Activated CD8-positive, alpha-beta memory T cell treated with anti-CD3 and anti-CD28 coated beads, Interleukin-2, amount 50 U/mL, for 48 hours (primary cell): ENCODE measurements at places on chromosomes 4 and X.

GRCh38 chrX:13232484-13232883 is 87.4 kb downstream of the ATXN3L start:
- no peak for DNase-seq

DNA sequence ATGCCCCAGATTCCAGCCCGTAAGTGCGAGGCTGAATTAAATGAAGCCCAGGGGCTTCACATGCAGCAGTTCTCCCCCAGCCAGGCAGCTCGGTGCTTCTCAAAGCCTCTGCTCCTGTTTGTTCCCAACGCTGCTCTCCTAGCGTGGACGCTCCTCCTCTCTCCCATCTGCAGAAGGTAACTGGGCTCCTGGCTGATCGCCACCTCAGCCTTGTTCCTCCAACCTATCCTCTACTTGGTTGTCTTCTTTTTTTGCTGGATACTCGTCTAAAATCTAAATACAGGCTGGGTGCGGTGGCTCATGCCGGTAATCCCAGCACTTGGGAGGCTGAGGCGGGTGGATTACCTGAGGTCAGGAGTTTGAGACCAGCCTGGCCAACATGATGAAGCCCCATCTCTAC is 70.3 kb downstream of the NSUN7 start:
- no peak for DNase-seq

DNA sequence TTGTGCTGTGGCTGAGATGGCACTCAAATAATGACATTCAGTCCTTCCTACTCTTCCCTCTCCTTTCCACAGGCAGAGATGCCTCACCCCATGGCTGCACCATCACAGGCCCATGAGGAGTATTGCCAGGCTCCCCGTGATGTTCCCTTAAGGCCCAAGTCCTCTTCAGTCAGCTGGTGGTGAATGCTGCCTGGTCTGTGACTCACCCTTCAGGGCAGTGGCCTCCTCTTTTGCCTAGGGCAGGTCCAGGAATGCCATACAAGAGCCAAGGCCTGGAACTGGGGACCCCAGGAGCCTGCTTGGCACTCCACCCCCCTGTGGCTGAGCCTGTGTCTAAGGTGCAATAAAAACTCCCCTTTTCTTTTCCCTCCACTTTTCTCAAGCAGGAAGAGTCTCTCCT is 144.2 kb upstream of the GEMIN8 start:
- DNase-seq: no peak

GRCh38 chr4:143819029-143819428 is 86.3 kb downstream of the GYPE start:
- no peak for DNase-seq

DNA sequence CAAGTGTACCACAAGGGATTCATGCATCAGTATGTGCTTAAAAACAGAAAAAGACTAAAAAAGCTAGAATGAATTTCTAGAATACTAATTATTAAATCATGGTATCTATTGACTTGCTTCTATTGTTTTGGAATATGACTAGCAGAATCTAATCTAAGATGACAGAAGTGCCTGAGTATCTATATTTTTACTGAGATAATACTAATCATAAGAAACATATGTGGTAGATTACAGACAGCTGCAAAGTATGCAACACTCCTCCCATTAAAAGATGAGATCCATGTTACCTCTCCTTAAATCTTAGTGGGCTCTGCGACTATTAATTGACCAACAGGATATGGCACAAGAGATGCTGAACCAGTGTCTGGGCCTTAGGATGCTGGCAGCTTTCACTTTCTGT is 89.4 kb downstream of the COL25A1 start:
- no peak for DNase-seq

DNA sequence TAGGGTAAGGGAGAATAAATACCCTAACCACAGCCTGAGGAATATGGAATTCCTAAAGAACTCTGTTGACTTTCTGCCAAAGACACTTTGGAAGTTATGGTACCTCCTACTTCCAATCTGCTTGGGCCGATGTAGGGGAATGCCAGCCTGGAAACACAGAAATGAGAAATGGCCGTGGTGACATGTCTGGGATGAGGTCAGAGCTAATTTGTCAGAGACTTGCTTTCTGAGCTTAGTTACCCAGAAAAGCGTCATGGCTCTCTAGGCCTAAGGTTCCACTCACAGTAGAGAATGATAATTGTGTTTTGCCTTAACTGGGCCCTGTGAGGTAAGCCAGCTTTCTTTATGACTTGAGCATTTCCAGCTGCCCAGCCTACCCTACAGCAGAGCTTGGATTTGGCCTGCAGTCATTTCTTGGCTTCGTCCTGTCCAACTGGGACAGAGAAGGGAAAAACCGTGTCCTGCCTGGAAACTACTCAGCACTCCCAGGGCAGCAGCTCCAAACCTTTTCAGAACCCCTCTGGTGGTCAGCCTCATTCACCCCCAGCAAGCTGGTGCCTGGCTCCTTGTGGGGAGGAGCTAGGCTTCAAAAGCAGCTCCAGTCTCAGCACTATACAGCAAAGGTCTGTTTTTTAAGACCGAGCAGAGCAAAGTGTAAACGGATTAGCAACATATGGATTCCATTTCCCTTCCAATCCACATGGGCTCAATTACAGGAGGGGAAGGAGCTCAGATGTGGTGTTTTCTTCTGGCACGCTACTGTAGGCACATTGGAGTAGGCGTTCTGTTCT is 92.3 kb downstream of the RLIM start:
- no peak for DNase-seq

DNA sequence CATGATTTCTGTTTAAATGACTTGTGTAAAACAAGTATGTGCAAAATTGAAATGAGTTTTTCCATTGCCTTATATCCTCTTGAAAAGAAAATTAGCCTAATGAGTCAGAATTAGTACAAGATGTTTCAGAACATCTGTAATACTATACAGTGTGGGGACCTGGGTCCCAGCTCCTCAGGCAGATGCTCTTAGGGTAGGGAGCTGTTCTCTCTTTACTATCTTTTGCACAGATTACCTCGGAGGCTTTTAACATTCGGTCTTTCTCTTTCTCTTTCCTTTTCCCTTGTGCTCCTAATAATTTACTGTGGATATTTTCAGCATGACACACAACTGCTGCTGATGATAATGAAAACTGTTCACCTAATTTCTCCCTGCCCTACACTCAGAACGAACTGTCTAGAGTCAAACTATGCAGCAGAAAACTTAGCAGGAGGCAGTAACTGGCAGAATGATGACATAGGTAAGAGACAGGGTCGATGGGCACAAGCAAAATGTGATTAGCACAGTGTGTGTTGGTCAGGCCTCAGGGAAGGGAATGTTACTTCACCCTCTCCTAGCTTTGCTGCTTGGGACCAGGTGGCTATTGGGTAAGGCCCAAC is 455.3 kb downstream of the PDHA2 start:
- no peak for DNase-seq

- DNase-seq: no peak
These were observed 14.5 kb downstream of the EVC2 start for GRCh38 chr4:5693871-5694270.

DNA sequence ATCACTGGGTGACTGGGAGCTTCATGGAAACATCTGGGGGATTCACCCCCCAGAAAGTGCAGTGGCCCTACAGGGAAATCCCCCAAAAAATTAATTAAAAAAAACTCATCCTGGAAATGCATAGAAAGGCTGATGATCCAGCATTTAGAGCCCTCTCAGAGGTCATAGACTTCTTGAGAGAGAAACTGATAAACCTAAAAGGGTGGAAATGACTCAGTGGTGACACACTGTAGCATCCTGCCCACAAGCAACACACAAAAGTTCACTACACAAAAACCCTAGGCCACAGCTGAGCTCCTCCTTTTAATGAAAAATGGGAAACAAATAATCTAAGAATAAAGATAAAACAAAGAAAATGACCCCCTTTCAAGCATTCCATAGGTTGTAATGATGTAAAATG is 911.5 kb downstream of the GLUD2 start:
- DNase-seq: no peak

DNA sequence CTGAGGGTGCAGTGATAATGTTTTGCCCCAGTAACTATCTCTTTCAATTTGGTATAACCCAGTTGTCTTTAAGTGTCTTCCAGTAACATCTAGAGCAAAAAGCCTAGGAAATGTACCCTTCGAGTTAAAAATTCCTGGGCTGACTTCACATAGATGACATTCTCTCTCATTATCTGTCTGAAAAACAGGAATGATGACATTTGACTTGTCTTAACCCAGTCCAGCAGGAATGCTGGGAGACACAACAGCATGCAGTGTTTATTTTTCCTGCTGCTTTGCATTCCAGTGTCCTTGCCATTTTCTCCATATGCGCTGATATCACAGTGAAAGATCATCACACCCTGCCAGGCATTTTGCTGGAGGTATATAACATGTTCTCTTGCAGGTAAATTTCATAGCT is 130.0 kb downstream of the SOWAHB start:
- no peak for DNase-seq

GRCh38 chr4:114497116-114497515 is 101.5 kb upstream of the UGT8 start:
- DNase-seq: no peak

DNA sequence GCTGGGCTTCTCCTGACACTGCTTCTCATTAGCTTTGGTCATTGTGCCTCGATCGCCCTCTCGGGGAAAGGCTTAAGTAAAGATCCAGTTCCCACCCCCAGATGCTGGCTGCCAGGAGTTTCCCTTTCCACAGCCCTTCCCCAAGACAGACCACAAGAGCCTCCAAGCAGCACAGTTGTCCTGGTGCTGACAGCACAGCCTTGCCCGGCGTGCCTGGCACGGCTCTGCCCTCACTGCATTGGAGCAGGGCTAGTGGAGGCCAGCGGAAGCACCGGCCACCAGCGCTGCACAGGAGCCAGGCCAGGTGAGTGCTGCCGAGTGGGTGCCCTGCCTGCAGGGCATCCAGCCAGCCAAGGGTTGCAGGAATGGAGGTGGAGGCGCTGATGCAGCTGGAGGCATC is 9.7 kb upstream of the MSANTD1 start:
- DNase-seq: no peak

DNA sequence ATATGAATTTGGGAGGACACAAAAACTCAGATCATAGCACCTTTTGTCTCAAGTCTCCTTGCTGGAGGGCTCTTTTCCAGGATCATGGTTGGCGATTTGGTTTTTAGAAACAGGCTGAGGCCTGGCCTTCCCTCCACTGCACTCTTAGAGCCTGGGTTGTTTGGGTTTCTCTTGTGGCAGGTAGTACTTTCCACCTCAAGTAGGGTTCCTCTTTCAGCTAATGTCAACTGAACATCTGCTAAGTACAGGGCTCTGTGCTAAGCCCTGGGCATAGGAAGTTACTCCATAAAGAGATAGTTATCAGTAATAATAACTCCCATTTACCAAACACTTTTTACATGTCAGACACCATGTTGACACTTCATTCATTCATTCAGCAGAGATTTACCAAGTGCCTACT is 28.2 kb upstream of the APLN start:
- no peak for DNase-seq

DNA sequence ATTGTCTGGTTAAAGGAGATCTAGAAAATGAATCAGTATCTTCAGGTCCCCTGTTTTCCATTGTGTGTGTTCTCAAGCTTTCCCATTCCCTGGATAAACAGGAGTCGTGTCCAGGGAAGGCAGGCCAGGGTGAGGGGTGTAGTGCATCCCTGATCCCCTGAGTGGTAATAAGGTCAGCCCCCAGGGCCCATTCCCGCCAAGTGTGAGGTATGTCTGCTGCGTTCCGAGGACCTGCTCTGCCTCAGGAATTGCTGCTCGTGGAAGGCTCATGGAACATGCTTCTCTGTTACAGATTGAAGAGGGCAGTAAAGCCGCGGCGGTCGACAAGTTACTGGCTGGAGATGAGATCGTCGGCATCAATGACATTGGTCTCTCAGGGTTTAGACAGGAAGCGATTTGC is 87.1 kb downstream of the SHROOM2 start:
- DNase-seq: no peak

- no peak for DNase-seq
These were observed 159.6 kb downstream of the SOWAHB start for GRCh38 chr4:76738086-76738931.

DNA sequence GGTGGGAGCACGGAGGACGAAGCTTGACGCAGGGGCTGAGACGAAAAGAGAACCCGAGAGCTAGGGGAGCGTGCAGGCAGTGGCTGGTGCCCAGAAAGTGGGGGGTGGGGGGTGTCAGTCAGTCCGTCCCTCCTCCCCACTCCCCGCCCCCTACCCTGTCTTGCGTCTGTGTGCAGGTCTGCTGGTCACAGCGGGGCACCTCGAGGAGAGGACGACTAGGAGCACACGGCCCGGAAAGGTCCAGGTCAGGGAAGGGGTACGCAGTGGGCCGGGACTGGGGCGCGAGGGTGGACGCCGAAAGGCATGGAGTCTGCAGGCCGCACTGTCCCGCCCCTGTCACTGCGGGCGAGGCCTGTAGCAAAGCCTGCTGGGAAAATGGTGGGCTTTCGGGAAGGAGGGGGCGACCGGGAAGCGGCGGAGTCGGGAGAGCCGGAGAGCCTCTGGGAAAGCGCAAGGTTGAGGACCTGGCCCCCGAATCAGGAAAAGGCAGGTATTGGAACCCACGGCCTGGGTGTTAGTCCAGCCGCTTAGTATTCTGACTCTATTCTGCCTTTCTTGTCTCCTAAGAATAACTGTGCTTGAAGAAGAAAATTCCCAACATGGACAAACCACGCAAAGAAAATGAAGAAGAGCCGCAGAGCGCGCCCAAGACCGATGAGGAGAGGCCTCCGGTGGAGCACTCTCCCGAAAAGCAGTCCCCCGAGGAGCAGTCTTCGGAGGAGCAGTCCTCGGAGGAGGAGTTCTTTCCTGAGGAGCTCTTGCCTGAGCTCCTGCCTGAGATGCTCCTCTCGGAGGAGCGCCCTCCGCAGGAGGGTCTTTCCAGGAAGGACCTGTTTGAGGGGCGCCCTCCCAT is 769 bp downstream of the TCEAL1 start:
- peak; percentile 51 for DNase-seq

DNA sequence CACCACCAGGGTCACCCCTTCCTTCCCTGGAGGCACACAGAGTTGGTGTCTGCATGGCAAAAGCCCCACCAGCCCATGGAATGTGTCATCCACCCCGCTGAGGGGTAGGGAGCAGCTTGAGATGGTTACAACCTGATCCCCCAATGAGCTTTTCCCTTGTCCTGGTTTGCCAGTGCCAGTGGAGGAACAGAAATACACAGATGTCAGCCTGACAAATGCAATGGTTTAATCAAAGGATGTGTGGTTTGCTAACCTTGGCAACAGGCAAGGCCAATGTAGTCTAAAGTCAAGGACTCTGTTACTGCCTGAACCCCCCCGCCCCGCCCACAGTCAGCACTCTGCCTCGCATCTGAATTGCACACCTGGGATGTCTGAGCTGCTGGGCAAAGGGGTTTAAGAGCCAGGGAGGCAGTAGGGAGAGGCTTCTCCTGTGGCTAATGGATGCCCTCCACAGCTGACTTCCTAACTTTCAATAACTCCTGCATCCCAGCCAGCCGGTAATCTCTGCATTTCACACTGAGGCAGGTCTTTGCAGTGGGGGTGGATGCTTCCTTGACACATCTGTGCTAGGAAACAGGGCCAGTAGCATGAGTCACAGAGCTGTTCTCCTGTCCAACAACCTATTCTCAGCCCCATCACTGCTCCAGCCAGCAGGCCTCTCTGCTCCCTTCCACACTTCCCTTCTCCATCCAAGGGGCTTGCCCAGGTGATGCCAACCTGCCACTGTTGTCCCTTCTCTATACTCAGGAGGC is 137.5 kb downstream of the AMMECR1 start:
- no peak for DNase-seq

DNA sequence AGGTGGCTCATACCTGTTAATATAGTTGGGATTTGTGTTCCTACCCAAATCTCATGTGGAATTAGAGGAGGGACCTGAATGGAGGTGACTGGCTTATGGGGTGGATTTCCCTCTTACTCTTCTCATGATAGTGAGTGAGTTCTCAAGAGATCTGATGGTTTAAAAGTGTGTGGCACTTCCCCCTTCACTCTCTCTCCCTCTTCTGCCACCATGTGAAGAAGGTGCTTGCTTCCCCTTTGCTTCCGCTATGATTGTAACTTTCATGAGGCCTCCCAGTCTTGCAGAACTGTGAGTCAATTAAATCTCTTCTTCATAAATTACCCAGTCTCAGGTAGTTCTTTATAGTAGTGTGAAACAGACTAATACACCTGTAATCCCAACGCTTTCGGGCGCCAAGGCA is 28.3 kb upstream of the WDR19 start:
- no peak for DNase-seq
